ENCODE measurements at places on chromosomes 2 and 18.

GRCh38 chr2:182179176-182179575 is 193.5 kb downstream of the PPP1R1C start:
- DNase-seq, result no peak

DNA sequence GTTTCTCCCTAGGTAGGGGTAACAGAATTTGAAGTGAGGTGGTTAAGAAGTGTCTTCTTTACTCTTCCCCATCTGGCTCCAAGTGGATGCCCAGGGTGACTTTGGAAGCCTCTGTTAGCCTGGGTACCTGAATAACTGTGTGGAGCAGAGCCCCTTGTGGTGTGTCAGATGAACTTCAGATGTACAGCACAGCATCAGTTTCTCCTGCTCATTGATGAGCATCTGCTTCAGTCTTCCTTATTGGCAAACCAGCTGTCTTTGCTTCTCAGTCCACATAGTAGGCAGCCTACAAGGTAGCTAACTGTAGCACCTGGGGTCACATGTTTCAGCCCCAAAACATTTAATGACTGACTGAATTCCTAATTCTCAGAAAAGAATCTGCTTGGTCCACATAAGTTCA is 56.2 kb upstream of the ATP8B1 start:
- peak; percentile 56 for DNase-seq

GRCh38 chr2:177164584-177165052 is 48.0 kb upstream of the HNRNPA3 start:
- peak; percentile 79 for DNase-seq

GRCh38 chr2:61268249-61268648 is 106.3 kb downstream of the C2orf74 start:
- DNase-seq, result no peak

DNA sequence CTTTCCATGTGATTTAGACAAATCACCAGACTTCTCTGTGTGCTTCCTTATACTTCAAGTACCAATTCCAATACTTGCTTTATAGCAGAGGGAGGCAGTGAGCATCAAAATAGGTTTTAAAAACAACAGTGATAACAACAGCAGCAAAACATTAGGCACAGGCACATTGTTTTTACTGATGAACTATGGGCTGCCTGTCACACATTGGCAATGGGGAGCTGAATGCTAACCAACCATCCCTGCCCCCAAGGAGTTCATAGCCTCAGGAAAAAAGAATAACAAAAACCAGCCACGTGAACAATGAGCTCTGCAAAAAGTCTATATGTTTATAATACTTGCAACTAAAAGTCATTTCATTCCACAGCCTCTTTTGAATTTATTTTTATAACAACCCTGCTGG is 287.9 kb upstream of the TRIB2 start:
- DNase-seq, result no peak

DNA sequence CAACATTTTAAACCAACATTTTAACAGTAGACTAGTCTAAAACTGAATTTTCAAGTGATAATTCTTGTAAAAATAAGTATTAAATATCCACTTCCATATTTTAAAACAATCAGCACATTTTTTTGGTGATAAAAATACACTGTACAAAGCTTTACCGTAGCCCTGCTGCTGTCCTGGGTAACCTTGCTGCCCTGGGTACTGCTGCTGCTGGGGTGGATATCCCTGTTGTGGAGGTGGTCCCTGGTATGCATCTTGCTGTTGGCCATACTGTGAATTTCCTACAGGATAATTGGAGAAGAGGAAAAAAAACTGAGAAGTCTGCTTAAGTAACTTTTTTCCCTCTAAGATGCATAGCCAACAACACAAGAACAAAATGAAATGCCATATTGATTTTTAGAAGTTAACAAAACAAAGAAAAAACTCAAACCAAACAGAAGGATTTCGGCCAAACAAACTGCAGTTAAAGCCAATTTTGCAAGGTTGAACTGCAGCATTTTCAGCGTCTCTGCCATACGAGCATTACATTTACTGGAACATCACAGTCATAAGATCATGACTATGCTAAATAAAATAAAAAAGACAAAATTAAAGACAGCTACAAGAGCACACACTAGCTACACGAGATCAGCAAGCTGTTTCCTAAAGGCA is 55.4 kb downstream of the SS18 start:
- DNase-seq, result no peak

DNA sequence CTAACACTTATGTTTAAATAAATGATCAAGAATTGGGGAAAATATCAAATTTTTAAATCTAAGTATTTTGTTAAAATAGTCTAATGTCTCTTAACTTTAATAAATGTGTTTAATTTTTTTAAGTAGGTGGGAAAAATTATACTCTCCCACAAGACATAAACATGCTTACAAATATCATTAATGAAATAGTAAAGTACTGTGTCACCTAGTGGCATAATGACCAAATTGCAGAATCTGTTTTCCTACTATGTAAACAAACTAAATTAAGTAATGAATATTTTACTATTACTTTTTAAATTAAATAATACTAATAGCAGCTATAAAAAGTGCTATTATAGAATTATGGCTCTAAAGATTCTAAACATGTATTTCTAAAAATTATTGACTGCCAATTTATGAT is 52.0 kb upstream of the CHAC2 start:
- DNase-seq, result no peak

GRCh38 chr2:218029366-218030360 is 26.9 kb upstream of the TNS1 start:
- DNase-seq, result no peak

DNA sequence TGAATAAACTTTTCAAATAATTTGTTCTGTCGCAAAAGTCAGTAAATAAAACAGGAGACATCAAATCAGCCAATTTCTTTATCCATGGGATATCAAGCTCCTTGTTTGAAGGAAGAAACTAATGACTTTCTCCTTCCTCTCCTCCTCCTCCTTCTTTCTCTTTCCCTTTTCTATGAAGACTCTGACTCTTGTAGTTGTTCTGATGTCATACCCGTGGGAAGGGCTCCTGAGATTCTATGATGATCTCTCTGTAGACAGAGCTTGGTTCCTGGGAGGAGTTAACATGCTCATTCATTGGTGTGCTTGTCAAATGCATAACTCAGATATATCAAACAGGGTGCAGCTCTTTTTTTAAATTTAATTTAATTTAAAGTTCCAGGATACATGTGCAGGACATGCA is 118.7 kb upstream of the KCTD1 start:
- DNase-seq, result no peak

DNA sequence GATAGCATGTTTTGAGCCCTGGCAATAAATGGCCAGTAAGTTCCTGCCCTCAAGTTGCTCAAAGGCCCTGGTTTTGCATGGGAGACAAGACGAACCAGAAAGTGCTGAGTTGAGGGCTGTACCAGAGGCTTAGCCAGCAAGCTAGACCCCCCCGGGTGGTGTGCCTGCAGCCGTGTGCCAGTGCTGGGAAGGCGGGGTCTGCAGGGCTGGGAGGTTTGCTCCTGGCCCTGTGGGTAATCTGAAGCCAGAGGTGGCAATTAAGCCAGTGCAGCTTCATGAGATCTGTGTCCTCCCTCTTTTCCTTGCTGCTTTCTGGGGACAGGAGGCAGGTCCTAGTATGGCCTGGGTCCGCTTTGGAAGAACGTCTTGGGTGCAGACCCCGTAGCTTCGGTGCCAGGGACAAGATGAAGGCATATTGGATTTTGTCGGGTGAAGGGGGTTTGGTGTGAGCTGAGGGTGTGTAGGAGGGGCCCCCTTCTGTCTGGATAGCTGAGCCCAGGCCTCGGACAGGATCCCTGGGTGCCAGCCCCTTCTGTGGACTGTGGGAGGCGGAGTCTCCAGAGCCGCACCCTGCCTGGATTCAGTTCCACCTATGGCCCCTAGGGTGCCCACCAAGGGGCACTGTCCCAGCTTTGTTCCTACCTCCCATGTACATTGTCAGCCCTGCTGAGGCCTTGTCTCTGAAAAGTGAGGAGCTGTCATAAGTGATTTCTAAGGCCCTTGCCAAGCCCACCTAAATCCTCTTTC is 15.6 kb downstream of the ATOH8 start:
- no peak for DNase-seq

- no peak for DNase-seq
Observed at GRCh38 chr18:78983512-78983911, 3.9 kb downstream of the SALL3 start.

DNA sequence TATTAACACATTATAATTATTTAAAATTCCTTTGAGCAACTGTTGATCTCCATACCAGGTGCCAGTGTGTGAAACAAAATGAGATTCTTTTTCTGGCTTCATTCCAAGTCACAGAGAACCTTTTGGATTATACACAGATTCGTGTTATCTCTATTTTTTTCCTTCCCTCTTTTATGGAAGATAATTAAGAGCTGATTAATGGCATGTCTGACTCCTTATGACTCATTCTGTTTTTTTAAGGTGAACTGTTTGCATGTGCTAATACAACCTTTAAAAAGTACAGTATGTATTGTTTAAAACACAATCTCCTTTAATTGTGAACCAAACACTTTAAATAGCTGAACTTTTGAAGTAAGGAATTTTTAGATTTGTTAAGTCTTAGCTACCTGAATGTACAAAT is 39.3 kb downstream of the PELI1 start:
- no peak for DNase-seq

DNA sequence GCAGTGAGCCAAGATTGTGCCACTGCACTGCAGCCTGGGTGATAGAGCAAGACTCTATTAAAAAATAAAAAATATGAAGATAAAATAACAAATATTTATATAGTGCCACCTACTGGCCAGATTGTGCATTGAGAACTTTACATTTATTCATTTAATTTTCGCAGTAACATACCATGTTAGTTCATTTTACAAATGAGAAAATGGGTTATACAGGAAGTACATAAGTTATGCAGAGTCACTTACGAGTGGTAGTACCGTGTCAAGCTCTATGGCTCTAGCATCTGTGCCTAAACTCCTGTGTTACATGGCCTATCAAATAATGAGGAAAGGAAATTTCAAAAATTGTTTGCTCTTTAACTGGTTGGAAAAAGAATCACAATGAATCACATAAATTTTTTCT is 27.9 kb downstream of the RIF1 start:
- DNase-seq, result no peak

DNA sequence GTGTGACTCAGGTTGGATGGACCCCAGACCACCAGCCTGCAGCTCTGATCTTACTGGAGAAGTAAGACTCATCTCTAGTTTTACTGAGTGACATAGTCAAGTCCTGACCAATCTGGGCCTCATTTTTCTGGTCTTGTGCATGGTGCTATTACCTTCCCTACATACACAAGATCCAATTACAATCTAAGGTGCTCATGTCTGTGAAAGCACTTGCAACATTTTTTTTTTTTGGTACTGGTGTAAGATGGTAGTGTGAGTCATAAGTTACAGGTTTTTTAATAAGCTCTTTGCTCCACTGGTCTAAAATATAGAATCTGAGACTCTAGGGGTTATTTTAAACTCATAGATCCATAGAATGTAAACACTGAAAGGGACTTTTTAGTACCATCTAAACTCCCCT is 117.3 kb upstream of the EFEMP1 start:
- no peak for DNase-seq

DNA sequence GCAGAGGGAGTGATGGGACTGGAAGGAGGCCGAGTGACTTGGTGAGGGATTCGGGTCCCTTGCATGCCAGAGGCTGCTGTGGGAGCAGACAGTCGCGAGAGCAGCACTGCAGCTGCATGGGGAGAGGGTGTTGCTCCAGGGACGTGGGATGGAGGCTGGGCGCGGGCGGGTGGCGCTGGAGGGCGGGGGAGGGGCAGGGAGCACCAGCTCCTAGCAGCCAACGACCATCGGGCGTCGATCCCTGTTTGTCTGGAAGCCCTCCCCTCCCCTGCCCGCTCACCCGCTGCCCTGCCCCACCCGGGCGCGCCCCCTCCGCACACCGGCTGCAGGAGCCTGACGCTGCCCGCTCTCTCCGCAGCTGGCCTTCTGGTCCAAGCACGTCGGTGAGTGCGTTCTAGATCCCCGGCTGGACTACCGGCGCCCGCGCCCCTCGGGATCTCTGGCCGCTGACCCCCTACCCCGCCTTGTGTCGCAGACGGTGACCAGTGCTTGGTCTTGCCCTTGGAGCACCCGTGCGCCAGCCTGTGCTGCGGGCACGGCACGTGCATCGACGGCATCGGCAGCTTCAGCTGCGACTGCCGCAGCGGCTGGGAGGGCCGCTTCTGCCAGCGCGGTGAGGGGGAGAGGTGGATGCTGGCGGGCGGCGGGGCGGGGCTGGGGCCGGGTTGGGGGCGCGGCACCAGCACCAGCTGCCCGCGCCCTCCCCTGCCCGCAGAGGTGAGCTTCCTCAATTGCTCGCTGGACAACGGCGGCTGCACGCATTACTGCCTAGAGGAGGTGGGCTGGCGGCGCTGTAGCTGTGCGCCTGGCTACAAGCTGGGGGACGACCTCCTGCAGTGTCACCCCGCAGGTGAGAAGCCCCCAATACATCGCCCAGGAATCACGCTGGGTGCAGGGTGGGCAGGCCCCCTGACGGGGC is 4.6 kb downstream of the PROC start:
- DNase-seq, result no peak

- no peak for DNase-seq
Observed at GRCh38 chr2:137096693-137097092, 331.3 kb downstream of the THSD7B start.

- DNase-seq, result no peak
Observed at GRCh38 chr2:191311627-191312026, 66.4 kb downstream of the MYO1B start.

- no peak for DNase-seq
Observed at GRCh38 chr2:152012697-152013096, 86.1 kb downstream of the CACNB4 start.

- DNase-seq, result no peak
Observed at GRCh38 chr2:132676999-132677398, 7.0 kb upstream of the LYPD1 start.

DNA sequence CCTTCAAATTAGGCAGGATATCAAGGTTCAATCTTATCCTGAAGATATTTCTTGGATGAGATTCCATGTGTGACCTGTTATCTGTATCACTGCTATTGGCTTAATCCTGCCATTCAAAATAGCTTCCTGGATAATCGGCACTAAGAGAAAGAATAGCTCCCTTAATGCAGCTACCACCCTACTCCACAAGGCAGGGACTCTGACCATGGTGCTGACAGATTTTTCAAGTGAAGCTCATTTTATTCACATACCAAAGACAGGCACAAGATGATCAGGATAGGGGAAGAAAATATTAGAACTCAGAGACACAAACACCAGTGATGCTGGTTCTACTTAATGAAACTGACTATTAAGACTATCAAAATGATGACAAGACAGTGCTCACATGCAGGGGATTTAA is 74.9 kb downstream of the ORC4 start:
- DNase-seq, result no peak

- no peak for DNase-seq
Observed at GRCh38 chr18:54263904-54264336, 5.4 kb upstream of the POLI start.

DNA sequence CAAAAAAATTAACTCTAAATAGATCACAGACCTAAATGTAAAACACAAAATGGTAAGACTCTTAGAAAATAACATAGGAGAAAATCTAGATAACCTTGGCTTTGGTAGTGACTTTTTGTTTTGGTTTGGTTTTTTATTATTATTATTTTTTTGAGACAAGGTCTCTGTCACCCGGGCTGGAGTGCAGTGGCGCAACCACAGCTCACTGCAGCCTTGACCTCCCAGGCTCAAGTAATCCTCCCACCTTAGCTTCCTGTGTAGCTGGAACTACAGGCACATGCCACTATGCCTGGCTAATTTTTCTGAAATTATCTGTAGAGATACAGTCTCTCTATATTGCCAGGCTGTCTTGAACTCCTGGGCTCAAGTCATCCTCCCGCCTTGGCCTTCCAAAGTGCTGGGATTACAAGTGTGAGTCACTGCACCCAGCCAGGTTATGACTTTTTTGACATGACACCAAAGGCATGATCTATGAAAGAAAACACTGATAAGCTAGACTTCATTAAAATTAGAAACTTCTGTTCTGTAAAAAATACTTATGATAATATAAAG is 88.0 kb downstream of the HNRNPLL start:
- no peak for DNase-seq

- DNase-seq, result no peak
Observed at GRCh38 chr2:126856403-126856802, 42.3 kb upstream of the TEX51 start.
